Stimulated activated CD4-positive, alpha-beta T cell treated with anti-CD3 and anti-CD28 coated beads, TNF-alpha, amount 100 ng/mL, for 24 hours (primary cell): ENCODE measurements at places on chromosomes 16 and 17.

GRCh38 chr17:39767147-39767546 lies 29.4 kb downstream of the GRB7 start:
- DNase-seq: no peak

- no peak for DNase-seq
Measured at GRCh38 chr16:77928096-77928495, 94.3 kb upstream of the CLEC3A start.

DNA sequence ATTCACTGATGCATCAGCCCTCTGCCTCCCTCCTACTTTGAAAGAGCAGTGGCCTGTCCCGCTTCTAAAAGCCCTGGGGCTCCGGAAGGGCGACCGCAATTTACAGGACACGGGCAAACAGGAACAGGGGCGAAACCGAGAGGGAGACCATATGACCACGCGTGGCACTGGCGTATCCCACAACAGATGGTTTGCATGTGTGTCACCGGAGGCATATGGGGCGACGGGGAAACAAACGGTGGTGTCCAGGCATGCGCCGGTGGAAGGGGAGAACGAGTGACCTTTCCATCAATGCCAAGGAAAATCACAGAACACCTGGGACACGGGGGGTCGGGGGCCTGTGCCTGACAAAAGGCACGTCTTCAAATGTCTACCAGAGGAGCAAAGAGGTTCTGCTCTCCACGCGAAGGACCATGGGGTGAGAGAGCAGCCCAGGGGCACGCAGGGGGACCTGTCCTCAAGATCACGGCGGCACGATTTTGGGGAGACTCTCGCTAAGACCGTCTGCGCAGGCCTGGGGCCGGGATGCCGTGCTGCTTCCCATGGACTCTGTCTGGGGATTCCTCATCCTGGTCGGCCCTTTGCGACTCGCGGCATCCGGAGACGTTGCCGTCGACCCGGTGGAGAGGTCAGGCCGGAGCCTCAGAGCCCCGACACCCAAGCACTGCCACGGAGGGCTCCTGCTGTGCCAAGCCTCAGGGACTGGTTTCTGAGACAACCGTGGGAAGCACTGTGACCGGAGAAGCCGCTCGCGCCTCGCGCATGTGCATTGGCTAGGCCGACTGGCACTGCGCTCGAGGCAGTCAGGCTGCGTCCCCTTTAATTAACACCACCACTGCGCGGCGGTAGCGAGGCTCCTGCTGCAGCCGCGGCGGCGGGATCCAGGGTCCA lies 12.8 kb upstream of the KCNJ18 start:
- DNase-seq: no peak

- no peak for DNase-seq
Measured at GRCh38 chr17:39173526-39174274, 7.7 kb upstream of the ARL5C start.

GRCh38 chr17:29524692-29525091 lies 42.1 kb downstream of the ABHD15 start:
- DNase-seq: no peak

DNA sequence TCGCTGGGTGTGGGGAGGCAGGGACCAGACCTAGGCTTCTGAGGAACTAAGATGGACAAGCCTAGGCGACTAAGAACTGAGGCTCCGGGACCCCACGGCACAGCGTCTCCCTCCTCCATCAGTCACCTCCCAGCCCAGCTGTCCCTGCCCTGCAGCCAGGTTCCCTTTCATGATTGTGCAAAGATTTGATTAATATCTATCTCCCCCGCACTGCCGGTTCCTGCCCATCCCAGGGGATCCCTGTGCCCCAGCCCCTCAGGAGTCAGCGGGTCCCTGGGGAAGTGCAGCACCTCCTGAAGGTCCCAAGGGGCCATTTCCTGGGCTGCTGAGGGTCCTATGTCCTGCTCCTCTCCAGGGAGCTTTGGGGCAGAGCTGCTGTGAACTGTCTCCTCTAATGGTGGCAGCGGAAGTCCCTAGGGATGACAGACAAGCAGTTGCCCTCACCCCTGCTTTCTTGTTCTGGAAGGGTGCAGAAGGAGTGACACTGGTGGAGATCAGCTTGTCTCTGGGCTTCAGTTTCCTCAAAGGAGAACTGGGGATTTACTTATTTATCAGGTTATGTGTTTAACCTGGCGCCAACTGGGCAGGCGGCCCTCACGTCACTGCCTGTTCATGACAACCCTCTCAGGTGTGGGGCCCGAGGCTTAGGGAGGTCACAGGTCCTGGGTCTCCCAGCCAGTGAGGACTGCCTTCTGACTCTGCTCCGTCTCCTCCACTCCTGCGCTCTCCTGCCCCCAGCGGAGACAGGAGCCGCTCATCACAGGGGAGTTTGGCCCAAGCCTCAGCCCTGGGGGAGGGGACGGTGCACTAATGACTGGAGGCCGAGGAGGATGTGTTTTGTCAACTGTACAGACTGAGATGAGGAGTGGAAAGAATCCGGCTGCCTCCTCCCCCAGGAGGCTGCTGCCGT lies 1.9 kb upstream of the C16orf74 start:
- DNase-seq: no peak

- peak; percentile 84 for DNase-seq
Measured at GRCh38 chr17:5584383-5585286, at the start of gene NLRP1. Gene NLRP1 (minus strand): TSS chr17:5584509. CDS start chr17:5583957, 552 bp downstream.

DNA sequence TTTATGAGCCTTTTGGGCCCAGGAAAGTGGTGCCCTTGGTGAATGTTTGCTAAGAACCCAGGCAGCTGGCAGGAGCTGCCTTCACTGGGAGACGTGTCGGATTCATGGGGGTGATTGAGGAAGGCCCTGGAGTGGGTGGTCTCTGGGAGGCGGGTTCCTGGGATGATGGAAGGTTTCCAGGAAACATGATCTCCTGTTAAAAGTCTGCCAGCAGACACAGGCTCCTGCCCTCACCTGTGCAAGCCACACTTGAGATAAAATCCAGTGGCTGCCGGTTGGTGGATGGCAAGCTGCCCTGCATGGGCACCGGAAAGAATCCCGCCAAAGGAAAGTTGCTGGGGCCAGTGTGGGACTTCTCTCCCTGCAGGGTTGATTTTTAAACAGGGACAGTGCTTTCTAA lies 189.0 kb upstream of the CIBAR2 start:
- no peak for DNase-seq

- no peak for DNase-seq
Measured at GRCh38 chr17:73976676-73977521, 226.6 kb upstream of the RPL38 start.

GRCh38 chr17:75542728-75543336 lies 17.3 kb downstream of the LLGL2 start:
- no peak for DNase-seq

GRCh38 chr16:57844416-57845030 lies 42.2 kb upstream of the KIFC3 start:
- no peak for DNase-seq

GRCh38 chr16:87958632-87959031 lies 7.4 kb downstream of the BANP start:
- no peak for DNase-seq

- DNase-seq: no peak
Measured at GRCh38 chr17:51481370-51481769, 221.0 kb downstream of the UTP18 start.

- DNase-seq: no peak
Measured at GRCh38 chr16:54342966-54343365, 56.4 kb upstream of the IRX3 start.

DNA sequence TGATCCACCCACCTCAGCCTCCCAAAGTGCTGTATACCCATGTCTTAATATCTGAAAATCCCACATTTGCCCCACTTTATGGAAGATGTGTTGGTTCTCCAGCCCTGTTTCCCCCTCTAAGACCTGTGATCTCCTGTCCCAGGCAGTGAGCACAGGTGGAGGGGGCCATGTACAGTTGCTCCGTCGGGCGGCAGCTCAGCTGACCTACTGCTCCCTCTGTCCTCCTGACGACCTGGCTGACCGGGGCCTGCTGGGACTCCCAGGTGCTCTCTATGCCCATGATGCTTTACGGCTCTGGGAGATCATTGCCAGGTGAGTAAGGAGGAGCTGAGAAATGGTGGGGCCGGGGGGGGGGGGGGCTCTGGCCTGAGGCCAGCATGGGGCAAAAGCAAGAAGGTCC lies 6.7 kb upstream of the RNASEK start:
- DNase-seq: no peak

DNA sequence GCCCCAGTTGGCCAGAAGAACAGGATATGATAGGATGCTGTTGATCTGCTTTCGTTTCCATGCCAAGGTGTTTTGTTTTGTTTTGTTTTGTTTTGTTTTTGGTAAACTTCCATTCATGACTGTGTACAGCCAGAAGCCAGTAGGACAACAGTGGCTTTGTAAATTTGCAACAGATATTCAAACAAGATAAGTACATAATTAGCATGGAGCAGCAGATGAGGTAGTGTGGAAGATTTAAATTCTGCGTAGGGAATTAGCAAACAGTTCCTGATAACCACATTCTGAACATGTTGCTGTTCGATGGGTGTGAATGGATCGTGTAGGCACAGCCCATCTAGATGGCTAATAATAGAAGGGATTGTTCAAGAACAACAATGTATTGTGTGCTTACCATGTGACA lies 1080.1 kb upstream of the RBFOX1 start:
- no peak for DNase-seq

- no peak for DNase-seq
Measured at GRCh38 chr16:81449899-81450608, 5.4 kb downstream of the CMIP start.

GRCh38 chr17:12575641-12576040 lies 90.0 kb upstream of the MYOCD start:
- no peak for DNase-seq

GRCh38 chr16:15434425-15435215 lies at the start of gene BMERB1:
Gene BMERB1 (plus strand): TSS chr16:15434588. CDS start chr16:15434654, 66 bp downstream.
- peak; percentile 58 for DNase-seq

DNA sequence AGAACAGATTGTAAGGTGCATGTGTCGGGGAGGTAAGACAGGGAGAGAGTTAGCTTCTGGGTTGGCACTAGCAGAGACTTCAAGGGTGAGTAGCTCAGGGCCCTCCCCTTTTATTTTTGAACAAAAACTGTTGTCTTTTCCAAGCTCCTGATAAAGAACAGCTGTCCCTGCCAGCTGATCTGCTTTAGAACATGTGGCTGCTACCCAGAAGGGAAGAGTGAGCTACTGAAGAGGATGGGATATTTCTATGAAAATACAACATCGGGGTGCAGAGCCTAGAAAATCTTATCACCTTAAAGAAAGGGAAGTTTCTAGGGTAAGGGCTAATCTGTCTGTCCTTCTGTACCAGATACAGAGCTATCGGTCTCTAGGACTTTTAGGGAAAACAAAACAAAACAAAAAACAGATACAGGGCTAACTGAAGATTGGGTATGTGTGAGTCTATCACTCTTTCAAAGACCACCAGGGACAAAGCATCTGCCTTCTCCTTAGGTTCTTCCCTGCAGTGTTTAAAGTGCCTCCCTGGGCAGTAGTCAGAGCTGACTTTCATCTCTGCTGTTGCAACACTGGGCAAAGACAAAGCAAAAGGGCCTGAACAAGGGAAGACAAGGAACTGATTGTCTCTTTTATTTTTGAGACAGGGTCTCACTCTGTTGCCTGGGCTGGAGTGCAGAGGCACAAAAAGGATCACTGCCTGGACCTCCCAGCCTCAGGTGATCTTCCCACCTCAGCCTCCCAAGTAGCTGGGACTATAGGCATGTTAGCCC lies 5.0 kb upstream of the DHRS13 start:
- no peak for DNase-seq

DNA sequence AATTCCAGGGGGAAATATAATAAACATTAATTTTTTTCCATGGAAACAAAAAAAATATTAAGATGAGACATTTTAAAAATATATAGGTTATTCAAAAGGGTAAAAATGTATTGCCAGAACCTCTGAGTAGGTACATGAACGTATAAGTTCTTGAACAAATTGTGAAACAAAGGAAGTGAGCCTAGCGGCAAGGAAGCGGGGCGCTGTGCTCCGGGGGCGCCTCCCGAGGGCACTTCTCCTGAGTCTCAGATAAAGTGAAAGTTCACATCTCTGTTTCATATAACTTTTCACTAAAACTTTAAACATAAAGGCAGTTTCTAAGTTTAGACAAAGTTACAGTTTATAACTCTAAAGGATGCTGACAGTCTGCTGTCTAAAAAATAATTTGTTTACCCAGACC lies 52.3 kb downstream of the TNRC6C start:
- DNase-seq: no peak

GRCh38 chr16:15398618-15399316 lies 3.2 kb downstream of the MPV17L start:
- DNase-seq: no peak

GRCh38 chr16:17469011-17469740 lies 1.6 kb downstream of the XYLT1 start:
- no peak for DNase-seq

- DNase-seq: no peak
Measured at GRCh38 chr16:521381-522210, 5.9 kb upstream of the CAPN15 start.

DNA sequence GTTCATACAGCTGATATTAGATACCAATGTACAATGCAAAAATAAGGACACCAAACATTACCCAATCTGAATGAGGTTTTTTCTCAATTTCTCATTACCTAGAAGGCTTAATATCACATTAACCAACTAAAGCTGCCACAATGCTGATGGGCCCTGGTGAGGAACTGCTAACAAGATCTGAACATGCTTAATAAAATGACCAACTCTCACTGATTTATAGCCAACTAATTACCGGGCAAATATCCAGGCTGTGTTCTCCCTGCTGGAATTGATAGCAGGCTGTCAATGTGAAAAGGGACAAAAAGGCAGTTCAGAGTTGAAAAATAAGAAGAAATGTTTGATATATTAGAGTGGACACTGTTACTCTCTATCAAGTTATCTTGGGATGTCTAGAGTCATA lies 124.6 kb downstream of the TOX3 start:
- no peak for DNase-seq

- DNase-seq: no peak
Measured at GRCh38 chr17:43615330-43616028, 46.2 kb downstream of the MEOX1 start.

DNA sequence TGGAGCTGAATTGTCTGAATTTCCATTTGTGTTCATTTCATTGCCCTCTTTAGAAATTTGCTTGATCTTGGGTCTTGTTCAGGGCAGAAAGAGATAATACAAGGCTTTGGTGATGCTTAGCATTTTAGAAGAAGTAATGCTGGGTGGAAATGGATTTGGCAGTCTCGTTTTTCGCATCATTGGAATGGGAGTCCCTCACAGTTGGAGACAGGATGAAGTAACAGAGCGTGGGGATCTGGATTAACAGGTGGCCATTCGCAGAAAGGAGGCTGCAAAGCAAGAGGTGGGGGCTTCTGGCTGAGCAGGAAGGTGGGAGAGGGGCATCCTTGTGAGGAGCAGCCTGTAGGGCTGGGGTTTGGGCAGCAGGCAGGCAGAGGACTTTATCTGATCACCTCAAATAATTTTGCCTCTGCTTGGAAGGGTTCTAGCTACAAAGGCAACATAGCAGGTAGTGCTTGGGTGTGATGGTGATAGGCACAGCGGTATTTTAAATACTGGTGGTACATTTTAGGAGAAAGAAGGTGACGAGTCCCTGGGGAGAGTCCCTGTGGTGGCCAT lies 17.0 kb downstream of the KSR1 start:
- DNase-seq: no peak

GRCh38 chr17:34248511-34249024 lies 6.5 kb upstream of the CCL2 start:
- DNase-seq: no peak
